ENCODE measurements at places on chromosomes 13 and 19. TPM values are rescaled to one million over a fixed set of nuclear protein-coding genes. Genes with fewer than 3 reads are reported as not detected.

The CDX2 gene
- total RNA-seq: not detected

DNA sequence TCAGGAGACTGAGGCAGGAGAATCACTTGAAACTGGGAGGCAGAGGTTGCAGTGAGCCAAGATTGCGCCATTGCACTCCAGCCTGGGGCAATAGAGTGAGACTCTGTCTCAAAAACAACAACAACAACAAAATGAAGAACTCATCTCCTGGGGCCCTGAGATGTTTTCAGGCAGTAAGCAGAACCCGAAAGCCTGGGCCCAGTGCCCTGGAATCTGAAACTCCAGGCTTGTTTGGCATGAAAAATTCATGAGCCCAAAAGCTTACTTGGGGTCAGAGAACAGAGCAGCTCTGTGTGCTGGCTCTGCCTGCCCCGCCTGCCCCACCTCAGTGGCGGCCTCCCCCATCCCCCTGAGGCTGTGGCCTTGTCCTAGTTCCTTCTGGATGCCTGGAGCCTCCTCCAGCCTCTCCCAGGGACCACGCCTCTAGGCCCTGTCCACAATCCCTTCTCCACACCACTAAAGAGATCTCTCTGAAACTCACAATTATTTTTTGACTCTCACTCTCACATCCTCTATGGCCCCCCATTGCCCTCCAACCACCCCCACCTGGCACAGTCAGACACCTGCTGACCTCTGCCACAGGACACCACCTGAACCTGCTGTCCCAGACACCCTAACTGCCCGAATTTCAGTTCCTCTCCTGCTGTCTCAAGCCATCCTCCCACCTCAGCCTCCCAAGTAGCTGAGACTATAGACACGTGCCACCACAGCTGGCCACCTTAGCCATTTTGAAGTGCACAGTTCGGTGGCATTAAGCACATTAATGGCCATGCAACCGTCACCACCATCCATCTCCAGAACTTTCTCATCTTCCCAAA, 6.9 kb upstream of the AP1M2 start:
- DNase-seq: no peak

The LGALS4 gene
- total RNA-seq: not detected

The PEAK3 gene
- not detected for total RNA-seq

DNA sequence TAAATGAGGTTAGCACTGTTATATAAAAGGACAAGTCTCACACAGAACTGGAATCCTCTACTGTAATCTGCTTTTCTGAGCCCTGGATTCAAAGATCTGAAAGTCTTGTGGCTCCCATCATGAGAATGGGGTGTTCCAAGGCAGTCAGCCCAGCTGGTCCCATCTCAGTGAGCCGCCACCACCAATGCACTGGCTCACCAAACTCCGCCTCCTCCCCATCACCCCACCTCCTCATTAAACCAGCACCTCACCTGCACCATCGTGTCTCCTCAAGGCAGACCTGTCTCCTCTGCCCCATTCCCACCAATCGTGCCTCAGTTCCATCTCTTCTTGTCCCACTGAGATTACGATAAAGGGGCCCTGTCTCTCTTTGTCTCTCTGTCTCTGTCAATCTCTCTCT, 166.7 kb downstream of the USP12 start:
- DNase-seq: no peak
